ENCODE measurements at places on chromosomes 12 and 14.

DNA sequence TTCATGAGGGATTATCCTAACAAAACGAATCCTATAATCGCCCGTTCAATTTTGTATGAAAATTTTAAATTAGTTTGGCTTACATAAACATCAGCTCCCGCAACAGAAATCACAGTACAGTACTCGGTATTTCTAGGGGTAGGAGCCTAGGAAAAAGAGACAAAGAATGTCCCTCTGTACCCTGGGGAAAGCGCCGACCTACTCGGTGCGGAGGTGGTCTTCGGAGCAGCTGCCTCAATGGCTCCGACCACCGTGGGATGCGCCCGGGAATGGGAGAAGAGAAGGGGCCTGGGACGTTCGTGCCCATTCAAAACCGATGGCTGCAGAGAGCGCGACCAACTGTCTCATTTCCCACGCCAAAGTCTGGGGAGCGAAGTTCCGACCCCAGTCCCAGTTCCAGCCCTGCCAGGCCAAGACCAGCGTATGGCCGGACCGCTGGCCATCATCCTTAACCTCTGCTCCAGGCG lies 618 bp downstream of the GNPNAT1 start:
- peak; percentile 62 for DNase-seq

- DNase-seq = peak; percentile 76
Observed at GRCh38 chr12:13171921-13172859, 24.3 kb upstream of the EMP1 start.

DNA sequence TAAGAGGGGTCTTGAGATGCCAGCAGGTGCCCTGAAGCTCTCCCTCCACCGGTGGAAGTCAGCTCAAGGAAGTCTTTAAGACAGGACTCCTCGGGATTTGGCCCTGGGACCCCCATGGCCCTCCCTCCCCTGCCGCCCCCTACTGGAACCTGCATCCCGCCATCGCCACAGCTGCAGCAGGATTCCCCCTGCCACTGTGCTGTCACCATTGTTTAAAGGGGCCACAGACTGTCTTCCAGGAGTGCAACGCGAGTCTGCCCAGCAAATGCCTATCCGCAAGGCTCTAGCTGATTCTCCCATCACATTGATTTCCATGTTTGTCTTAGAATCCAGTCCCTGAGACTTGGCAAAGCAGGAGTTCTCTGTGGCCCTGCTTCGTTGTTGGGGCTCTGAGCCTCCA lies 770.8 kb upstream of the ALG10B start:
- DNase-seq = no peak

DNA sequence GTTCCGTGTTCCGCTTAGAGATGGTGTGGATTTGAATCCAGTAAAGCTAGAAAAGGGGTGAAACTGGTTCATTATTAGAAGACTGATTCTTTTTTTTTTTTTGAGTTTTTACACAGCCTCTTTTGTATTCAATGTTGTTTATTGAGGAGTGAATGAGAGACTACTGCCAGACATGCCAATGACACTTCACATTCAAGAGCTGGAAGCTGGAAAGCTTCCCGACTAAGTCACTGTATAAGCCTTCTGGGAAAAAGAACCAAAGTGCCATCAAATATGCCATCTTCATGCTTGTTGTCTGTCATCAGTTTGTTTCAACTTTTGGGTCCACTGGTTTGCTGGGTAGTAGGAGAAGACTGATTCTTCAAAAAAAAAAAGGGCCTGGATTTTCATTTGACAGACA lies 164.8 kb downstream of the ATP23 start:
- DNase-seq = no peak

- no peak for DNase-seq
Observed at GRCh38 chr14:29077916-29078315, 311.3 kb downstream of the FOXG1 start.

- peak; percentile 56 for DNase-seq
Observed at GRCh38 chr14:75088566-75089373, 19.3 kb downstream of the ZC2HC1C start.

- no peak for DNase-seq
Observed at GRCh38 chr12:67735868-67736267, 87.3 kb downstream of the DYRK2 start.

- no peak for DNase-seq
Observed at GRCh38 chr12:10147714-10148403, 17.9 kb upstream of the CLEC7A start.

GRCh38 chr14:79279645-79280597 lies 931.4 kb downstream of the DIO2 start:
- peak; percentile 31 for DNase-seq

- no peak for DNase-seq
Observed at GRCh38 chr12:130689408-130690405, 26.4 kb downstream of the RIMBP2 start.

GRCh38 chr12:24038211-24038997 lies 88.9 kb upstream of the SOX5 start:
- no peak for DNase-seq

- no peak for DNase-seq
Observed at GRCh38 chr12:75665216-75665615, 153.8 kb upstream of the KRR1 start.

GRCh38 chr12:90199006-90199405 lies 490.4 kb upstream of the ATP2B1 start:
- no peak for DNase-seq

- DNase-seq = no peak
Observed at GRCh38 chr14:23103581-23103980, 1.2 kb downstream of the CIROP start.

DNA sequence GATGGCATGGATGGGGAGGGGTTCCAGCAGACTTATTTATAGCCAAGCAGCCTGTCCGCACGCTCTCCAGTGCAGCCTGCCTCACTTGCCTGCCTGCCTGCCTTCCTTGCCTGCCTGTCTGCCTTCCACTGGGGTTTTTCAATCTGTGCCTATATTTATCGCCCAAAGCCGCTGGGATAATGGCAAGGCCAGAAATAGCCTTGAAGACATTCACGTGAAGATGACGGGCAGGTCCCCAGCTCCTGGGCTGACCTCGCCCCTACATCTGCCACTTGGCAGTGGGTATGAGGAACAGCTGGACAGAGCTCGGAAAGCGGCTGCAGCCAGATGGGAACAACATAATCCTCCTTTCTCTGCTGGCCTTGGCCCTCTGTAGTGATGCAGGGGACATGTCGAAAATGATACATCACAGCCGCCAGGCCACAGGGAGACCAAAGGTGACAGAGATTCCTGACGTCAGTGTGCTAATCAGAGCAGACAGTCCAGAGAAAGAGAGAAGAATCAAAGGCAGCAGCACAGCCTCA lies 53.3 kb downstream of the PITPNM2 start:
- DNase-seq = peak; percentile 27

GRCh38 chr12:124240493-124240892 lies 54.4 kb upstream of the RFLNA start:
- no peak for DNase-seq

GRCh38 chr12:107349008-107349747 lies 255.8 kb upstream of the CRY1 start:
- no peak for DNase-seq

DNA sequence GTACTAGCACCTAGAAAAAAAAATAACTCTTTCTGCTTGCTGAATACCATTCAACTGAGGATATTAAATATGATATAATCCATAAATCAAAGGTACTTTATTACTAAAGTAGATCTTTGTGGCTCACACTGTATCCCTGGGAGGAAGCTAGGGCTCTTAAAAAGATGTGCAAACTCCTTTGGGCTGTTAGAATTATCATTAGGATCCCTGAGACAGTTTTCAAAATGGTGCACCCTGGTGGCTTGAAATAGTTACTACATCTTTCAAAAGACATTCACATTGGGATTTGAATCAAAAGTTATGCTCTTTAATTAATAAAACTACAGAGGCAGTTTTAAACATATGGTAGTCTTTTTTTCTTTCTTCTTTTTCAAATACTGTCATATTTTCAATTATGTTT lies 228.5 kb upstream of the G2E3 start:
- DNase-seq = no peak

DNA sequence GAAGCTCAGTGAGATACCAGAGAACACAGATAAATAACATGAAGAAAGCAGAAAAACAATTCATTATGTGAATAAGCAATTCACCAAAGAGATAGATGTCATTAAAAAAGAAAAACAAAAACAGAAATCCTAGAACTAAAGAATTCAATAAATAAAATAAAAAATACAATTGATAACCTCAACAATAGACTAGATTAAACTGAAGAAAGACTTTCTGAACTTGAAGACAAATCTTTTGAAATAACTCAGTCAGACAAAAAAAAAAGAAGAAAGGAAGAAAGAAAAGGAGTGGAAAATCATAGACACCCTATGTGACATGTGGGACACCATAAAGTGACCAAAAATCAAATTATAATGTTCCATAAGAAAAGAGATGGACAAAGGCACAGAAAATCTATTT lies 14.0 kb upstream of the SLC38A1 start:
- DNase-seq = no peak

DNA sequence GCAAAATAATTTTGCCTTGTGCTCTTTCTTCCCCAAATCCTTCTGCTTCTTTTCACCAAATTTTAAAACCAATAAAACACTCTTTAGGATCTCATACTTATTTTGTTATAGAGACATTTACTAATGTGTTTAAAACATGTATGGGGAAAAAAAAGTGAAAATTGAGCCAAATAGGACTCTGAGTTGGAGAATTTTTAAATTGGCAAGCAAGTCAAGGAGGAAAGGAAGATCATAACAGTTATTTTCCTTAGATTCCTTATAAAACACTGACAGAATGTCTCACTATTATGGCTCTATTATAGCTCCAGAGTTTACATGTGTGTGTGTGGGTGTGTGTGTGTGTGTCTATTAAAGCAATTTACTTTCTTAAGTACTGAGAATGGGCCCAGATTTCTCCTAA lies 220.5 kb downstream of the SLC6A15 start:
- no peak for DNase-seq

DNA sequence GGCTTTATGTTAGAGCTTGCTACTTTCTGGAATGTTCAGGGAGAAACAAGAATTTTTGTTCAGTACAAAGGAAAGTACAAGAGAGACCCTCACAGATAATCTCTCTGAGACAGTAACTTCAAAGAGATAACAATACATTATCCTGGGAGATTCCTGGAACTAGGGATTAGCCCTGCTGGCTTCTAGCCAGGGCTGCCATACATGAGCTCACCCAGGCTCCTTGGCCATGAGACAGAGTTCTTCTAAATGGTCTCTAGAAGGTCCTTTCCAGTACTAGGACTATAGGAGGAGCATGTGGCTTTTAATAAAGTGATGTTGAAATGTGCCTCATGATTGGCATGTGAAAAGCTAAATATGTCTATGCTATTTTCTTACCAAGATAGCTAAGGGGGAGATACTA lies 342.5 kb downstream of the EMP1 start:
- DNase-seq = no peak

- no peak for DNase-seq
Observed at GRCh38 chr12:107200394-107200793, 107.0 kb upstream of the CRY1 start.

- no peak for DNase-seq
Observed at GRCh38 chr12:95884998-95885397, 26.2 kb downstream of the SNRPF start.

DNA sequence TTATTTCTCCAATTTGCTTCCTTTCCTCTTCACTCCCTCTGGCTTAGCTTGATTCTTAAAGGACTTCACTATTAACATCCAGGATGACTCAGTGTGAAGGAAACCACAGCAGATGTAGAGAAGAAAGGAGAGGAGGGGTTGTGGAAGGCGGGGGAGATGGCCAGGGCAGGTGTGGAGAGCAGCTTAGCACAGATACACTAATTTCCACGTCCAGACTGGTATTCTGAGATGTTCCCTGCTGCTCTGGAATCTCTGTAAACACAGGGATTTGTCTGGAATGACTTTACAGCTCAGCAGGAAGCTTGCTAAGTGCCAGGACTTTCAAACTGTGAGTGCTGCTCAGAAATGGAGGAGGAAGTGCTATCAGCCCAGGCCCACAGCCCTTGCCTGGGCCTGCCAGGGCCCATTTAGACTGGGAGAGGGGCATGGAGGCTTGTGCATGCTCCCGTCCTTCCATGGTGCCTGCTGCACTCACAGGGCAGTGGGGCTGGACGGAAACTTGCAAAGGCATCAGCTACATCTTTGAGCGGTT lies 202.5 kb upstream of the DDHD1 start:
- DNase-seq = peak; percentile 6

GRCh38 chr12:49031573-49032161 lies 13.1 kb upstream of the PRKAG1 start:
- DNase-seq = no peak

- no peak for DNase-seq
Observed at GRCh38 chr12:100197486-100197885, 3.1 kb upstream of the ACTR6 start.

DNA sequence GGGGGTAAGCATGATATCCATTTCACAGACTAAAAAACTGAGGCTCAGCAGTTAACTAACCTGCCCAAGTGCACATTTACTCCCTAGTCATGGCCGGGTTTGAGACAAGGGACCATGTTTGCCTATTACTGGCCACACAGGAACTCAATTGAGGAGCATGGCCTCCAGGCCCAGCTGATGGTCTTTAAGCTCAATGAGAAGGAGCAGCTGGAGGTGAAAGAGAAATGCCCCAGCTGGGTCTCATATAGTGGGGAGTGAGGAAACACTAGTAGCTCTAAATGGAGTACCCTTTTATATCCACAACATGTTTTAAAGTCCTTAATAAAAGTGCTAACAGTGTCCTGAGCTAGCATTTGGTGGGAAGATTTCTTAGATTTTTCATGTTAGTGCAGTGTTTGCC lies 1.6 kb downstream of the TDP1 start:
- DNase-seq = no peak

GRCh38 chr12:66491853-66492252 lies 187.0 kb downstream of the GRIP1 start:
- DNase-seq = no peak

DNA sequence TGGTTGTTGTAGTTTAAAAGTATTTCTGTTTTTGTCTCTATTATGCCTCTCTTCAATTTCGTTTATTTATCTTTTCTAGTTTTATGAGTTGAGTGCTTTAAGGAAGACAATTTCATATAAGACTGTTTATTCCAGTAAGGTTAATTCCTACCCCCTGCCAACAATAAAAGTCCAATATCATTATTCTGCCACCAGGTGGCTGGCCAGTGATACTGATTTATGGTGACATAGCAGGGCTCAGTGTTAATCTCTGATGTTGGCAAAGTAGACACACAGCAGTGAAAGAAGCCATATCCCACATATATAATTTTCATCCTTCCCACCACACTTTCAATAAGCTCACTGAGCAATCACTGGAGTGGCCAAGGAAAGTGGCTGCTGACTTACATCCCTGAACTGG lies 69.0 kb upstream of the BMP4 start:
- DNase-seq = no peak

DNA sequence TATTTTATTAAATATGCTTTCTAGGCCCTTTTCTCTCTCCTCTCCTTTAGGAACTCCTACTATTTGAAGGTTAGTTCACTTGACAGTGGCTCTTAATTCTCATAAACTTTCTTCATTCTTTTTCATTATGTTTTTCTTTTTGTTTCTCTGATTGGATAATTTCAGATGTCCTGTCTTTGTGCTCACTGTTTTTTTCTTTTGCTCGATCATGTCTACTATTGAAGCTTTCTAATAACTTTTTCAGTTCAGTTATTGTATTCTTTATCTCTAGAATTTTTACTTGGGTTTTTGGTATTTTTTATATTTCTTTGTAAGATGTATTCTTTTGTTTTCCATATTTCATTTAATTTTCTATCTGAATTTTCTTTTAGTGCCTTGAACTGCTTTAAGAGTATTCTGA lies 215.0 kb downstream of the PLCZ1 start:
- no peak for DNase-seq
